ENCODE measurements at places on chromosomes 1 and 21.

GRCh38 chr1:184861755-184862336, 107.2 kb upstream of the EDEM3 start:
- DNase-seq = no peak

GRCh38 chr1:26541431-26541815, 11.9 kb downstream of the RPS6KA1 start:
- no peak for DNase-seq

GRCh38 chr1:203028784-203029553, 2.7 kb downstream of the PPFIA4 start:
- no peak for DNase-seq

DNA sequence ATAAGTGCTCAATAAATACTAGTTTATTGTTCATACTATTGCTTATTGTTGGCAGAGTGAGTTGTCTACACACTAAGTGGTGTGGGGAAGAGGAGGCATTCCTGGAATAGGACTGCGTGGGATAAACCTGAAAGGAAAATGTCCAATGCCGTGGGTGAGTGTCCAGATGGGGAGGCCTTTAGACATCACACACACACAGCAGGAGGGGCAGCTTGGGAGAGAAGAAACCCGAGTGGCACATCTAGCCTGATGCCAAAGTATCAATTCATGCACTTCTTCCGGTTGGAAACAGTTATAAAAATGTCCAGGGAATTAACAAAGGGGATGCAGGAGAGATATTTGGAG, 27.3 kb downstream of the CCN1 start:
- DNase-seq = peak; percentile 28

DNA sequence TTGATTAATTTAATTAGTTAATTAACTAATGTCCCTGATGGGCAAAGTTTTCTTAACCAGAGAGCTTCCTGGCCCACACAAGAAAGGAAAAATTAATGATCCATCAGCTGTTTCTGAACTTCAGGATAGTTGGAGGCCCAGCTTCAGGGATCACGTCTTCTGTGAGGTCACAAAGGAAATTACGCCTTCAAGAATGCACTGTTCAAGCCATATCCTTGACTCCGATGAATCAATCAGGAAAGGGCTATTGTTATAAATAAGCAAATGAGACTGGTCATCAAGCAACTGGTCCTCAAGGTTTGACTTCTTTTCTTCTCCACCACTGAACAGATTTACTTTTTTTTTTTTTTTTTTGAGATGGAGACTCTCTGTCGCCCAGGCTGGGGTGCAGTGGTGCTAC, 40.6 kb downstream of the TCP10L start:
- no peak for DNase-seq

DNA sequence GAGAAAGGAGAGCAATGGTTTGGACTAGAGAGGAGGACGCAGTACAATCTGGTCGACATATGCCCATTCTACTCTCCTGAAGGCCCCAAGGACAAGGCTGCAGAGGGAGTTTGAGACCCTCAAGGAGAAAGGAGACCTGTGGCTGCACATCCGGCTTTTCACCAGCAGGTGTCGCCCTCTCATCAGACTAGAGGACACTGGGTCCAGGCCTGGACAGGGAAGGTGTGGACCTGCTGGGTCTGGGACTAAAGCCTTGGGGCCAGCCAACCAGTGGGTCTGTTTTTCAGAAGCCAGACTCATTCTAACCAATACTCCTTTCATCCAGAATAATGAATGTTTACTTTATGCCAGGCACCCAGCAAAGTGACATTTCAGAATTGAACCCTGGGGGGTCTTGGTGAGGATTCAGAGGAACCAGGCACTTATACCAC, 5.0 kb downstream of the SRARP start:
- peak; percentile 77 for DNase-seq

DNA sequence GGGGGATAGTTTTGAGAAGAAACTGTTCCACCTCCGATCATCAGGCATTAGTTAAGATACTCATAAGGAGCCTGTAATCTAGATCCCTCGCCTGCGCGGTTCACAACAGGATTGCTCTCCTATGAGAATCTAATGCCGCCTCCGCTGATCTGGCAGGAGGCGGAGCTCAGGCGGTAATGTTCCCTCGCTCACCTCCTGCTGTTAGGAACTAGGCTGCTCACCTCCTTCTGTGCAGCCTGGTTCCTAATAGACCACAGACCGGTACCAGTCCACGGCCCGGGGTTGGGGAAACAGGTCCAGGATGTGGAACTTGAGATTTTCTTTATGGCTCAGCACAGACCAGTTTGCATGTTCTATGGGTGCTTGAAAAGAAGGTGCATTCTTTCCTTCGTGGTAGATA, 27.2 kb upstream of the FAM3B start:
- no peak for DNase-seq

- DNase-seq = peak; percentile 98
Measured at GRCh38 chr1:108590957-108591356, 31.1 kb downstream of the EEIG2 start.

- DNase-seq = no peak
Measured at GRCh38 chr1:174519844-174520243, 72.1 kb downstream of the GPR52 start.

Measured in M059J (cell line).